Neural progenitor cell (in vitro differentiated cells): ENCODE measurements at places on chromosomes 7 and 10.

GRCh38 chr10:1344846-1345245, 288.7 kb downstream of the WDR37 start:
- DNase-seq = no peak

DNA sequence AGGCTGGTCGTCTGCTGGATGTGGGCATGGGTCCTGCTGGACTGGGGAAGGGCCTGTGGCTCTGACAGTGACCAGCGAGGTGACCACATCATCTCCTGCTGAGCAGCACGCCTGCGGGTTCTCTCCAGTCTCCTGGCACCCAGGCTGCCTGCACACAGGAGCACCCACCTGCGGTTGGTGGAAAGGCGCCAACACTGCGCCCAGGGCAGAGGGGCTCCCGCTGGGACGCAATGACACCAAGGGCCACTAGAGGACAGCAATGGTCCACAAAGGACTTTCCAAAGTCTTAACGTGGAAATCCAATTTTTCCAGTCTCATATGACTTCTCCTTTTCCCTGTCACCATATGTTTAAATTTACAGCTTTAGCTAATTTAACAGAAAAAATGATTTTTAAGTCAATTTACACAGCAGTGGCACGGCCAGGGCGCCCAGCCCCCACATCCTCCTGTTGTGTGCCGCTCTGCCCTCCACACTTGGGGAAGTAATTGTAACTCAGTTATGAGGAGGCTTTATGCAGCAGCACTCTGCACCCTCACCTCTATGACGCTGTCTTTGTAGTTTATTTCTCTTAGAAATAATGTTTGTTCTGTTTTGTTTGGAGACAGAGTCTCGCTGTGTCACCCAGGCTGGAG, 38.1 kb downstream of the CFAP46 start:
- peak; percentile 63 for DNase-seq

DNA sequence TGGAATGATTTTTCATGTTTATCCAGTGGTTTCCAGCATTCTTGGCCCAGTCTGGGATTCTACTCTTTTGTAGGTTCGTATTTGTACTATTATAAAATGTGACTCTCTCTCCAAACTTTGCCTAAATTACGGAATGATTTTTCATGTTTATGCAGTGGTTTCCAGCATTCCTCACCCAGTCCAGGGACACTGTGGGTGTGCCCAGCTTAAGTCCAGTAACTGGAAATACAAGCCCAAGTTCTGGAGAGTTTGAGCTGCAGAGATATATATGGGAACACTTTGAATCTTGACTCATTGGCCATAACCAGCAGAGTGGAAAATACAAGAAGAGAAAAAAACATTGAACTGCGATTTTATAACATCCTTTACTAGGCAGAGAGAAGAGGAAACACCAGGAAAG, 5.9 kb upstream of the MAGI2 start:
- no peak for DNase-seq

GRCh38 chr10:86971232-86971991, 3.1 kb downstream of the ADIRF start:
- DNase-seq = peak; percentile 66

GRCh38 chr10:74923556-74923955, 97.2 kb downstream of the KAT6B start:
- no peak for DNase-seq

DNA sequence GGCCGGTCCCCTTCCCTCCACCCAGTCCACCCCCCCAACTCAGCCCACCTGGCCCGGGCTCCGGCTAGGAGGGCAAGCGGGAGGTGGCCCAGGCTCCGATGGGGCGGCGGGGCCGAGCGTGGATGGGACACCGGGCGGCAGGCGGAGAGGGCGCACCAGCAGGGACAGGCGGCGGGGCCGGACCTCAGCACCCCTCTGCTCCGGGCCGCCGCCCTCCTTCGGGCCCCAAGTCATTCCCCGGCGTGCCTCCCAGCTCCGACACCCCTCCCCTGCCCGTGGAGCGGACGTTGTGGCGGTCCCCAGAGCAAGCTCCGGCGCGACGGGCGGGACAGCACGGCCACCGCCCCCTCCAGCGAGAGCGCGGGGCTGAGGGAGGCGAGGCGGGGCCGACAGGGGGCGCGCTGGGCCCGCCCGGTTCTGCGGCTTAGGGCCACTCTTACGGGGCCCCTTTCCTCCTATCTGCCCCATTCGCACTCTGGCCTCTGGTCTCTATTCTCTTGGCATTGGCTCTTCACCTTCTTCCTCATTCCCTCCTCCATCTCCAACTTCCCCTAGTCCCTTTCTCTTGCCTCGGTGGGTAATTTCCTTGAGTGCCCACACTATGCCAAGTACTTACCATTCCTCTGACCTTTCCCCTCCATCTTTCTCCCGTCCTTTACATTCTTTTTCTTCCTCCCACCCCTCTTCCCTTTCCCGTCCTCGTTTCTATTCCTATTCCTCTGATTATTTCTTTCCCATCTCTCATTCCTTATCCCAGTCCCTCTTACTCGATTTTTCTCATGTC, 701 bp upstream of the GBX1 start:
- DNase-seq = peak; percentile 78

DNA sequence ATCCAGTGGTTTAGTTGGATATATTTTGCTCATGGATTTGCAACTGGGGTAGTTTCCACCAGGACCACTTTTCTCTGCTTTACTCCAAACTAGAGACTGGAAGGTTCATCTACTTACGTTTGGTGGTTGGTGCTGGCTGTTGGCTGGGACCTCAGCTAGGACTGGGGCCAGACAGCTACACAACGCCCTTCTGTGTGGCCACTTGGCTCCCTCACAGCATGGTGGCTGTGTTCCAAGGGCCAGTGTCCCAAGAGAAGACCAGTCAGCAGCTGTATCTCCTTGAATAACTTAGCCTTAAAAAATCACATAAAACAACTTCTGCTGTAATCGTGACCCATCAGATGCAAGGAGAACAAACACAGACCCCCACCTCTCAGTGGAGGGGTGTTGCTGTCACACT, 4.2 kb upstream of the KCNH2 start:
- no peak for DNase-seq

DNA sequence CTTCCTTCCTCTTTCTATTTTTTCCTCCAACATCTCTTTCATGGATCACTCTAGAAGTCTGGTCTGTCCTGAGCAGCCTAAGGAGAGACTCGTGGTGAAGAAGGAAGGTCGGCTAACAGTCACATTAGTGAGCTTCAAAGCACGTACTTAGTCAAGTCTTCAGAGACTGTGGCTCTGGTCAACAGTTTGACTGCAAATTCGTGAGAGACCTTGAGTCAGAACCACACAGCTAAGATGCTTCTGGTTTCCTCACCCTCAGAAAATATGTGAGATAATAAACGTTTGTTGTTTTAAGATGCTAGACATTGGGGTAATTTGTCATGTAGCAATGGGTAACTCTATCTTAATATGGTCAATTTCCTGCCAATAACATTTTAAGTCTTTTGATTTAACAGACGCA, 126.2 kb upstream of the LRRN3 start:
- DNase-seq = no peak

GRCh38 chr7:81857385-81857784, 87.5 kb upstream of the HGF start:
- no peak for DNase-seq

DNA sequence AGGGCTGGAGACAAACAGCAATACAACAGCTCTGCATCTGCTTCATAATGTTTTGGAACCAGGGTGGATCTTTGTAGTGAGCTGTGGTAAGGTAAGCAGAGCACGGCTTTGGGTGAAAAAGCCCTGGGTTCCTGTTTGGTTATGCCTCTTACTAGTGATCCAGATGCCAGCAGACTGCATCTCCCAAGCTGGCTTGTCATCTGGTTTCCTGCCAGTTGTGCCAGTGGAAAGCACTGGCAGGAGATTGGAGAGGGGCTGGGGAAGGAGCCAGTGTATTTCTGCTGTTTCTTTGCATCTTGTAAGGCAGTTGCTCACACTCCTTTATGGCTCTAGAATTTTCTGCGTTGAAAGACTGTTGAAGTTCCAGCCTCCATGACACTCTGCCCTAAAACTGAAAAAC, 137.6 kb downstream of the TSPAN12 start:
- DNase-seq = no peak

DNA sequence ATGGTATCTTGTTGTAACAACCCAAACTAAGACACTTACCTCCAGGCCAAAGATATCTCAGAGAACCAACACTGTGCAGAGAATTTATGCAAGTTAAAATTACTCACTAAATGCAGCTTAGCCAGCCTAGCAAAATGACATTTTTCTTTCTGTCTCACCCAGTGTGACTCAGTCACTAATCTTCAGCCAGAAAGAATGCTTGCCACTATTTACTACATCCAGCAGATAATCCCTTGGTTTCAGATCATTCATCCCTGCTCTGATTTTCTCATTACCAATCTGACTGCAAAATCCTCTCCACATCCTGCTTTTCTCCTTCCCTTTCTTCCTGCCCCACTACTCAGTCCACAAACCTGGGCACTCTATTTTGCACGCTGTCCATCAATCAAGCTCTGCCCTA, 93.5 kb upstream of the NEBL start:
- DNase-seq = peak; percentile 62

DNA sequence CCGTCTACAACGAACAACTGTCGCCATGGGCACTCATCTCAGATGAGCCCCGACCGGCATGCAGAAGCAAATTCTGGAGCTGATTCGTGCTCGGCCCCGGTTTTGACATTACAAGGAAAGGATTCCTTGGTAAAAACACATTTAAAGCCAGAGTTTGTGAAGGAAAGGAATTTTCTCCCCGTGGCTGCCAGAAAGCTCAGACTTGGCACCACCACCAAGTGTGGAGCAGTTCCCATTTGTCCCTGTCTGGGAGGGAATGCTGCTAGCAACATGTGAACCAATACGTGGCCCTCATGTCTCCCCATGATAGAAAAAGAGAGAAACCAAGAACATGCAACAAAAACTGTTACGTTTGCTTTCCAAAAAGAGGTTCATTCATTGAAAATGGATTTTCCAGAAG, 55.2 kb upstream of the DDC start:
- DNase-seq = no peak
